ENCODE measurements at places on chromosomes 6 and 20. TPM values are rescaled to one million over a fixed set of nuclear protein-coding genes. Genes with fewer than 3 reads are reported as not detected.

The PTK7 gene
- total RNA-seq = 174 TPM

The FHL5 gene
- 0.17 TPM for total RNA-seq

The CFB gene
- total RNA-seq = 11.4 TPM

The RAET1E gene
- total RNA-seq = not detected

The MYCT1 gene
- total RNA-seq = 3.1 TPM

The NKX2-2 gene
- not detected for total RNA-seq

The LIN28B gene
- total RNA-seq = not detected

The PPP1R3G gene
- 4.0 TPM for total RNA-seq

The BANF2 gene
- not detected for total RNA-seq

The SLA2 gene
- not detected for total RNA-seq

The SMPD2 gene
- total RNA-seq = 4.3 TPM

Measured in pericardium fibroblast (primary cell).